ENCODE measurements at places on chromosomes 1 and 21. TPM values are rescaled to one million over a fixed set of nuclear protein-coding genes. Genes with fewer than 3 reads are reported as not detected.

Gene SPRR2F
- total RNA-seq: not detected

Gene CLEC20A
- total RNA-seq: not detected

Gene HES4
- 15.4 TPM for total RNA-seq

Gene CHI3L2
- 0.82 TPM for total RNA-seq

Gene C1QTNF12
- total RNA-seq: 15.7 TPM

Gene NR1I3
- not detected for total RNA-seq

Gene RSPH1
- total RNA-seq: 8.9 TPM

Gene RASAL2
- total RNA-seq: 26.1 TPM

Gene DCST1
- 0.41 TPM for total RNA-seq

Gene ALG14
- 2.1 TPM for total RNA-seq

Gene FOXD3
- not detected for total RNA-seq

Gene BCL2L15
- 88.8 TPM for total RNA-seq

Gene ETNK2
- total RNA-seq: 3.7 TPM

Gene PCP4
- not detected for total RNA-seq

Gene TXLNA
- total RNA-seq: 31.1 TPM

Gene SPTA1
- total RNA-seq: not detected

Gene CIART
- total RNA-seq: 1.1 TPM

Gene TTC39A
- total RNA-seq: 96.1 TPM

Gene LCE2A
- not detected for total RNA-seq

Gene SPATA17
- under 0.01 TPM for total RNA-seq

Gene SLC9C2
- not detected for total RNA-seq

Gene CDK11B
- total RNA-seq: 28.4 TPM

Gene GSTM1
- not detected for total RNA-seq

Gene UBE2U
- total RNA-seq: not detected

Gene OR2M4
- total RNA-seq: not detected

Gene S100B
- total RNA-seq: 10.6 TPM

Gene DIPK1A
- 17.9 TPM for total RNA-seq

Gene UBR4
- 226 TPM for total RNA-seq

Gene SPATA46
- not detected for total RNA-seq

Gene MYBPH
- total RNA-seq: not detected

Gene PADI2
- total RNA-seq: 285 TPM

Gene CELA3A
- not detected for total RNA-seq

Gene ADIPOR1
- 58.7 TPM for total RNA-seq

Gene CD247
- 3.4 TPM for total RNA-seq

Measured in transverse colon (tissue), 4 donors.